NCI-H460 (cell line): ENCODE measurements at places on chromosomes 12 and 14. TPM values are rescaled to one million over a fixed set of nuclear protein-coding genes. Genes with fewer than 3 reads are reported as not detected.

- DNase-seq: no peak
These were observed 1.3 kb upstream of the PABPN1 start for GRCh38 chr14:23319746-23320583.

GRCh38 chr12:121799156-121799841, 4.5 kb upstream of the SETD1B start:
- DNase-seq: peak; percentile 75

The DEPDC4 gene
- total RNA-seq: 1.7 and 3.3 TPM in 2 replicates

- DNase-seq: no peak
These were observed 73.2 kb upstream of the SCN8A start for GRCh38 chr12:51517800-51518199.

DNA sequence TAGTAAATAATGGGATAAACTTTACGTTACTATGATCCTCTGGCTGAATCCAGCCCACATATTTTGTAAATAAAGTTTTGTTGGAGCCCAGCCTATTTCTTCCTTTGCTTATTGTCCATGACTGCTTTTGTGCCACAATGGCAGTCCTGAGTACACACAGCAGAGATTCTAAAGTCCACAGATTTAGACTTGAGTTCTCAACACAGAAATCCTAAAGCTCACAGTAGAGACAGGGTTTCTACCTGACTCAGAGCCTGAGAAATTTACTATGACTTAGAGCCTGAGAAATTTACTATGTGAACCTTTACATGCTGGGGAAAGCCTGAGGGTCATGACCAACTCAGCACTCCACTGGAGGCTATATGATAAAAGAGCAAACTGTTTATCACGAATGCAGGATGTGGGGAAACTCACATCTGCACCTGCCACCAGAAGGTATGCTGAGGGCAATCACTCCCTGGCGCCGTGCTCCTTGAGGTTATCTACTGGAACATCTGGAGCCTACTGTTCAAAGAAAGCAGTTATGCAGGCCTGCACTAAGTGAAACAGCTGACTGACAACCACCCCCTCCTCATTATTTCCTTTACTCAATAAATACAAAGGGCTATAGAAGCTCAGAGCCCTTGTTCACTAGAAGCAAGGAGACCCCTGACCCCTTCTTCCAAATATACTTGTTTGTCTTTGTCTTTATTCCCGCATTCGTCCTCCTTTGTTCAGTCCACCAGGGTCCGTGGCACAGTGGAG, 52.6 kb upstream of the BICD1 start:
- no peak for DNase-seq

- no peak for DNase-seq
These were observed 103.3 kb upstream of the FZD10 start for GRCh38 chr12:130058926-130059472.

- no peak for DNase-seq
These were observed 228.4 kb upstream of the NPAS3 start for GRCh38 chr14:32710231-32710671.

The NUAK1 gene
- total RNA-seq: 13.4 and 19.5 TPM in 2 replicates

The SLC35F4 gene
- not detected in 2 replicates for total RNA-seq

DNA sequence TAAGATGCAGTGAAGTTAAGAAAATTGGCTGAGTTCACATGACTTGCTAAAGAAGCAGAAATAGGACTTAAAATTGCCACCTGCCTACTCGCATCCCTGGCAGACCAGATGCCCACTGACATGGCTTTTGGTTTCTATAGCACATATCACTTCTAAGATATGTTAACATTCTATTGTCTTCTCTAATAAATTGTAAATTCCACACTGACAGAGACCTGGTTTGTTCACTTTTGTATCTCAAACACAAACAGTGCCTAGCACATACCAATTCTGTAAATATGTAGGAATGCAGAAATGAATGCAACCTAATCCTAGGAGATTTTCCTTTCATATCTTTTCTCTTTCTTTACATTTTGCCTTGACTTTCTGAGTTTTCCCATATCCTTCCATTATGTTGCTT, 1047.6 kb downstream of the AACS start:
- no peak for DNase-seq
